Germinal center (tissue), 1 donor: ENCODE measurements at places on chromosomes 3 and 15.

DNA sequence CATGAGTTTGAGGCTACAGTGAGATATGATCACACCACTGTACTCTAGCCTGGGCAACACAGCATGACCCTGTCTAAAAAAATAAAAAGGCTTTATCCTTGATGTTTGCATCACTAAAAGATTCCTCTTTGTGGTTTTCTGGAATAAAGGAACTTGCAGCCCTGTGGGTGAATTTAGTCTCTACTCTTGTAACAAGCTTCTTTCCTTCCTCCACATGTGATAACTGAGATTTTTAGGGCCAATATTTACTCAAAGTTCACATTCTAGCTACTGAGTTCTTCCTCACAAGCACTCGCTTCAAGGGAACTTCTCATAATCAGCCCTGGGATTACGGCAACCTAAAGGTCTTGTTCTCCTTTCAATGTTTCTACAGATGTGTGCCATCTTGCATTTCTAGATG lies 24.6 kb downstream of the COMMD2 start:
- DNase-seq = no peak

GRCh38 chr15:26103002-26103404 lies 239.9 kb upstream of the ATP10A start:
- no peak for DNase-seq

- no peak for DNase-seq
These were observed 20.1 kb upstream of the SFMBT1 start for GRCh38 chr3:53065841-53066480.

DNA sequence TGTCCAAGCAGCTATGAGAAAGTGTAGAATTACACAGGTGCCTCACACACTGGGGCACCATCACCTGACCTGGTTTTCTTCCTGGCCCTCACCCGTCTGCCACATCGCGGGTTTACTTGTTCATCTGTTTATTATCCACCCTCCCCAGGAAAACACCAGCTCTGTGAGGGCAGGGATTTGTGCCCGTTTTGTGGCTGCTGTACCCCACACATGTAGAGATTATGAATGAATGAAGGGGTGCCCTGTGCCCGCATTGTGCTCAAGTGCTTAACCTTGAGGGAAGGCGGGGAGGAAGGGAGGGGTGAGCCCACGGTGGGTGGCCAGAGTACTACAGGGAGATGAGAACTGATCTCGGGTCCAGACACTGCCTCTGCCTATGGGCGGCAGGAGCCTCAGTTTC lies 108.4 kb downstream of the WNT7A start:
- DNase-seq = no peak

- no peak for DNase-seq
These were observed 385.8 kb downstream of the LPP start for GRCh38 chr3:188539631-188540194.

- no peak for DNase-seq
These were observed 208.7 kb downstream of the MECOM start for GRCh38 chr3:169454823-169455222.

GRCh38 chr3:189898559-189899153 lies 222.0 kb downstream of the P3H2 start:
- DNase-seq = no peak

DNA sequence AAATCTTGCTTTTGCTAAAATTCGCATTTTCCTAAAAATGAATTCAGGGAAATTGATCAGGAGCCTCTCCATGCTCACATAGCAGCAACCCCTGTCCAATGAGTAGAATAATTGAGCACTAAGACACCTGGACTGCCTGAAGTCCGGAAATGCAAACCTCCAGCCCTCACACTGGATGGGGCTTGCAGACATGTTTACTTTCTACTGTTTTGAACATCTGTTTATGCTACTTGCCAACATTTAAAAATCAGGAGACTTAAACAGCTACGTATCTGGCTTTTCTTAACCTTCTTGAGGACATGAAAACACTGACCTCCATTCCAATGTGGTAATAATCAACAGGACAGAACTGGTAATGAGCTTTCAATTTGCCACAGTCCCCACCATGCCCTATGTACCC lies 184.4 kb downstream of the SHOX2 start:
- no peak for DNase-seq

- no peak for DNase-seq
These were observed 66.9 kb upstream of the MYO5C start for GRCh38 chr15:52362497-52362896.

DNA sequence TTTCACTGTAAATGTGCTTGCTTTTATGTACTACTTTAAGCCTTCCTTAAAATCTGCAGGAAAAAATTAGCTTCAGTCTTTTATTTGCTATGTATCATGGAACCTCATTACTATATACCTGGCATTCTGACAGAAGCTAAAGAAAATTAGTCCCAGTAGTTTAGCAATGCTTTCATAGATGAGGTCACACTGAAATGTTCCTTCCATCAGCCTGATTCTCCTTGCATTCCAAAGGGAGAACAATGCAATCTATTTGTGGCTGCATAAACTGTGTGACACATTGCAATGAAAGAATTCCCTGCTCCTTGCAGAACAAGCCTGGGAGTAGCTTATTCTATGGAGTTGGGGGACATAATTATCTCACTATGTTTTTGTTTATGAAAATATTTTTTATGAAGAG lies 691.5 kb upstream of the ARPP21 start:
- DNase-seq = no peak

GRCh38 chr3:174937478-174937877 lies 78.3 kb downstream of the NAALADL2 start:
- no peak for DNase-seq

- DNase-seq = peak; percentile 70
These were observed at the start of gene MBNL1 for GRCh38 chr3:152268555-152269055. TSS of gene MBNL1 (plus strand) at chr3:152268929. CDS start at chr3:152300194, 31,265 bp downstream.

- DNase-seq = no peak
These were observed 8.8 kb downstream of the NUDT16 start for GRCh38 chr3:131390331-131390730.

DNA sequence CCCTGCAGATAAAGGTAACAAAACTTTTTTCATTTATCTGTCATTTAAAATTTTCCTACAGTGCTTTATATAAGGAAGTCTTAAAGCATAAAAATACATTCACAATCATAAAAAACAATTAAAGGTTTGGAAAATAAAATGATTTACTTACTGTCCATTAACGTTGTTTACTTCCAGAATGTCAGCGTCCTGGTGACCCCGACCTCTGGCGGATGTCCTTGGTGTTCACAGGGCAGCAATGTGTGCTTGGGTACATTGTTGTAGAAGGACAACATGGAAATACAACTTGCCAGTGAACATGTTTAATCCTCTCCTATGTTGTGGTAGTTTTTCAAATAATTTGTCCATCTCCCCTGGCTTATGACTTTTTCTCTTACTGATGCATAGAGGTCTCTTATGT lies 168.8 kb upstream of the NDN start:
- DNase-seq = no peak

GRCh38 chr3:142608631-142609030 lies 12.4 kb downstream of the PLS1 start:
- no peak for DNase-seq

DNA sequence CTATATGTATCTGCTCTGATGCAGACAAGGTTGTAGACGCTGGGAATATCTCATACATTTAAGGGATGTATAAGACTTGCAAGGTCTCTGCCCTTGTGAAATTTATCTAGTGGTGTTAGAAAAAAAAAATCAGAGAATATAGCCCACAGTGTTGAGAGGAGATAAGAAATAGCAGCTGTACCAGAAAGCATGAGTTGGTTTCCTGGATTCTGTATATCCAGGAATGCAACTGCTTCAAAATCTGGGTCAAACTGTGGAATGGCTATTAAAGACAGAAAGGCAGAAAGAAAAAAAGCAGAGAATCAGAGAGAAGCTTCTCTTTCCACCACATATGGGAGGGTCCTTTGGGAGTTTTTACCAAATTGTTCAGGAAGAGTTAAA lies 1.5 kb upstream of the TMEM212 start:
- no peak for DNase-seq

GRCh38 chr3:107970993-107971580 lies 119.7 kb downstream of the CD47 start:
- DNase-seq = no peak

- no peak for DNase-seq
These were observed 35.9 kb downstream of the SLC12A1 start for GRCh38 chr15:48242015-48242414.

GRCh38 chr15:25464784-25465183 lies 26.0 kb upstream of the UBE3A start:
- DNase-seq = no peak

GRCh38 chr3:65950340-65951326 lies 88.1 kb downstream of the MAGI1 start:
- DNase-seq = no peak

DNA sequence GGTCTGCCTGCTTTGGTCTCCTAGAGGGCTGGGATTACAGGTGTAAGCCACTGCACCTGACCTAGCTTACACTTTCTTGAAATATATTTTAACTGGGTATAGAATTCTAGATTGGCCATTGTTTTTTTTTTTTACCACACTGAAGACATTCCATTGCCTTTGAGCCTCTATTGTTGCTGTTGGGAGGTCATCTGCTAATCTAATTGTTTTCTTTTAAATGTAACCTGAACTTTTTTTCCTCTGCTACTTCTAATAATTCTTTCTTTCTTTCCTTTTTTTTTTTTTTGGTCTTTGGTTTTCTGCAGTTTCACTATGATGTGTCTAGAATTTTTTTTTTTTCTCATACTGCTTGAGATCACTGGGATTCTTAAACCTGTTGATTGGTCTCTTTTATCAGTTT lies 28.1 kb downstream of the ERICH6 start:
- no peak for DNase-seq

DNA sequence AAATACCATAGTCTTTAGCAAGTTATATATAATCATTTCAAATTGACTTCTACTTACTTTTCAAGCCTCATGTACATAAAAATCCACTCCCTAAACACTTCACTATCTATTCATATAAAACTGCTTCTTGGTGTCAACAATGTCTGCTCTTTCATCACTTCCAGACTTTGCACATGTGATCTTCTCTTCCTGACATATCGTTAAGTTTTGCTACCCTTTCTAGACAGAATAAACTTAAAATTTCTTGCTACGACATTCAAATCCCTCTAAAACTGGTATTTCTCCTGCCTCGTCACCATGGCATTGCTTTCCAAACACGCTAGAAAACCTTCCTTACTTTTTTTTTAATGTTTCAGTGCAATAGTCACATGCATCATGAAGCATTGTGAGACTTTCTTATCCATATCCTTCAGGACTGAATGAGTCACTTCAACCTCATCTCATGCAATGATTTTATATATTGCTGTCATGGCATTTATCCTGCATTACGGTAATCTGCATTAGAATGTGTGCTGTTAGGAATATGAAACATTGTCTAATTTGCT lies 122.8 kb downstream of the GMNC start:
- DNase-seq = no peak

DNA sequence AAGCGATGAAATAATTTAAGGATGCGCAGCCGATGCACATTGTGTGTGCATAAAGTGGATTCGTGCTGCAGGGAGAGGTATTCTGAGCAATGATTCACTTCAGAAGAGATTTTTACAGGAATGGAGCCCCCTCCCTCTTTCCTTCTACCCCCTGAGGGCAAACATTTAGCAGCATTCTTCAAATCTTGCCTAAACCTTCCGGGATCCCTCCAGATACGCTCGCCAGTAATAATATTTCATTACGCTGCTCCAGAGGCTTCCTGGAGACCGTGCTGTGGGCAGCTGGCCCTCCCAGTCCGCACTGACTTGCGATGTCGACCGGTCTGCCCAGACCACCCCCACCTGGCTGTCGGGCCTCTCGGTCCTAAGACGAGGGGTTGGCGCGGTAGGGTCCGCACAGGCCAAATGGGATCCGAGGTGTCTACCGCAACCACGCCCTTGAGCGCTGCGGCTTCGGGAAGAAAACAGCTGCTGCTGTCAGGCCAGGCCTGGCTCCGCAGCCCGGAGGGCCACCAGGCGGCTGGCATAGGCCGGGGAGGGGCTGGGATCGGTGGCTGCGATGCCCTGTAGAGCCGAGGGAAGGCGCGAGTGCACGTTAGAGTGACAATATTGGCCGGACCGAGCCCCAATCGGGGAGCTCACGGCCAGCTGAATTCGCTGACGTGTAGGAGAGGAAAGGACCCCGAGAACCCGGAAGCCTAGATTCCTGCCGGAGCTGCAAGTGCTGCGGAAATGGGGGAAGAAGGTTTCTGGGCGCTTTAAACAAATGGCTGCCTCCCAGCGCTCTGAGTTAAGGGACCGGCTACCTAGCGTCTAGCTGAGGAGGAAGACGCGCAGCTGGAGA lies 14.3 kb downstream of the ZIC4 start:
- no peak for DNase-seq

DNA sequence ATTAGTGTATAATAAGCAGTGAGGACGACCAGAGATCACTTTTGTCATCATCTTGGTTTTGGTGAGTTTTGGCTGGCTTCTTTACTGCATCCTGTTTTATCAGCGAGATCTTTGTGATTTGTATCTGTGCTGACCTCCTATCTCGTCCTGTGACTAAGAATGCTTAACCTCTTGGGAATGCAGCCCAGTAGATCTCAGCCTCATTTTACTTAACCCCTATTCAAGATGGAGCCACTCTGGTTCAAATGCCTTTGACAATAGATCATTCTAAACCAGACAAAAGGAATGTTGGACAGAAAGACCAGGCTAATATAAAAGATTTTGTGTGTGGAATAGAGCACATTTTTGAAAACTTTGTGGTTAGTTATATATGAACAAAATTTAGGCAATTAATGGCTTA lies 618.5 kb upstream of the BCHE start:
- DNase-seq = no peak

DNA sequence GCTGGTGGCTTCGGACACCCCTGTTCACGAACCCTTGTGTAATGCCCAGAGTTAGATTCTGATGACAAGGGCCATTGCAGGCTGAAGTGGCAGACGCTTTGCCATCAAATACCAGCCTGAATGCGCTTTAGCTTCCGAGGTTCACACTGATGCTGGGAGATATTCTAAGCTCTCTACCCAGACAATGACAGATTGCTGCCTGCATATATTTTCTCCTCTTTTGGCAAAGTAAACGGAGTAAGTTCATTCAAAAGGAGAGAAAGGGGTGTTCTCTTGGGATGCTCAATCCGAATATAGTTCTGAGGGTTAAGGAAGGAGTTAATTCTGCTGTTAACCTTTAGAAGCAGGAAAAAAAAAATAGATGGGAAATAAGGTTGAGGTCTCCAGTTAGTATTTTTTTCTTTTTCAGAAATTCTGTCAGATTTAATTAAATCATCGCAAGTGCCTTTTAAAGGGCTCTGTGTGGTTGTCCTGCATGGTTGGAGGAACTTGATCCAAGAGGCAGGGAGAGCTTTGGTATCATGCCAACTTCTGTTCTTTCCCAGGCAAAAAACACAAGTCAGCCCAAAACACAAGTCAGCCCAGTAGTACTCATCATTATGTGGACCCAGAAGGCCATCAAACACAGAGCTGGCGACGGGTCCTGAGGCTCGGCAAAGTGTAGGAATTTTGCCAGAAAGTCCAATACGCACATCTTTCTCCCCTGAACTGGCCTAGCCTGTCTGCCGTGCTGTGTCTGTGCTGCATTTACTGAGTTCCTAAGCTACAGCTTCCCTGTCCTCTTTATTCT lies 70.9 kb upstream of the ST8SIA2 start:
- DNase-seq = no peak

- DNase-seq = no peak
These were observed 1.9 kb upstream of the CAMKV start for GRCh38 chr3:49871531-49872153.
